Prostate gland (tissue), 2 donors: ENCODE measurements at places on chromosomes 2 and 18.

GRCh38 chr2:6421138-6421730 lies 444.5 kb downstream of the CMPK2 start:
- H3K4me3 ChIP-seq: no peak overlapping the region
- H3K27me3 ChIP-seq: no peaks in the 10 kb centered on the region
- H3K27ac ChIP-seq: no peak overlapping the region
- no peaks in the 10 kb centered on the region for H3K4me1 ChIP-seq
- no peaks in the 10 kb centered on the region for H3K36me3 ChIP-seq

- no peak overlapping the region for H3K27ac ChIP-seq
- H3K4me3 ChIP-seq: no peak overlapping the region
- no peaks in the 10 kb centered on the region for H3K27me3 ChIP-seq
- DNase-seq: no peak
These were observed 431.3 kb downstream of the TSN start for GRCh38 chr2:122186761-122187222.

- H3K36me3 ChIP-seq: no peaks in the 10 kb centered on the region
- no peaks in the 10 kb centered on the region for H3K27me3 ChIP-seq
- no peak for DNase-seq
- no peak overlapping the region for H3K4me3 ChIP-seq
These were observed 10.9 kb upstream of the MYOM1 start for GRCh38 chr18:3230401-3231334.

DNA sequence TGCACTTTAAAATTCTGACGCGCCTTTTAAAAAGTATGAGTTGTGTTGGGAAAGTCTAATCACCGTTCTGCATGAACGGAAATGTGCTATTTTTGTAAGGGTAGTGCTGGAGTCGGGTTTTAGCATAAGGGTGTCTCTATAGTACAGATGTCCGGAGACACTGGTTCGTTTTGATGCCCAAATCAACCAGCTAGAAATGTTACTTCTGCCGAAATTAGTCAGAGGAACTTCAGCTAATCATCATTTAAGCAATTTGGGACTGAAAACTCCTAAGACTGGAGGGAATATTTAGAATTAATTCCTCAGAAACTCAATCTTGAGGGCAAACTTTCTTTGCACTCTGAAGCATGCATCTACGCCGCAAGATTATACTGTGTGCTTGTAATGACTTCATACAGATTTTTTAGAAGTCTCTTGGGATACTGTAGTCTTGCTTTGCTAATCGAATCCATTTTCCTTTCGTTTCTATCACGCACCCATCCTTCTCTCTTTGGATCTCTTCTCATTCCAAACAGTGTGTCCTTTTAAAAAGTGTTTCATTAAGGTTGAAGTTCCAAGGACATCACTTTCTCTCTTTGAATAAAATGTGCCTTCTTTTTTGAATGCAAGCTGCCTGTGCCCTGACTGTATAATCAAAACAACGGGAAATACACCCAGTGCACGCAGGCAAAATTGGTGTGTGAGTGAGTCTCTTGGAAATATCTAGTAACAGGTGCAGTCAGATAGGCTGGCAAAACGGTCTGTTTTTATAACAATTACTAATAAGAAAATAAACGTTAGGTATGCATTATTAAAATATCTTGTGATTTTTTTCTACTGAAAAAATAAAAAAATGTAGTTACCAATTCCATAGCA lies 270.9 kb upstream of the TCF4 start:
- DNase-seq: no peak
- no peaks in the 10 kb centered on the region for H3K27me3 ChIP-seq
- H3K4me1 ChIP-seq: no peaks in the 10 kb centered on the region
- H3K27ac ChIP-seq: no peak overlapping the region
- no peak overlapping the region for H3K4me3 ChIP-seq

DNA sequence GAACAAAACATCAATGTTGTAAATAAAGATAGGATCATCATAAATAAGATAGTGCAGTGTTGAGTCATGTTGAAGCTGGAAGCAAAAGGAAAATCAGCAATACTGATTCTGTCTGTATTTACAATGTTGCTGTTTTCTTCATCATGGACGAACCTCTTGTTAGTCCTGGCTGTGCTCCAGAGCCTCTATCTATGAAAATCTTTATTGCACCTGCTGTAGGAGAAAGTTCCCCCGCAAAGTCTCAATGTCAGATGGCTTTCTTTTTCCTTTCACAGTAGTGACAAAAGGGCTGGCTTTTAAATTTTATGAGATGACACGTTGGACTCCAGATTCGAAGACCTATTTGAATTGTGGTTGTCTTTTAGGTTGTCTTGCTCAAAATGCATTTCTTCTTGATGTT lies 98.5 kb upstream of the LRRTM1 start:
- no peaks in the 10 kb centered on the region for H3K4me1 ChIP-seq
- DNase-seq: no peak
- no peaks in the 10 kb centered on the region for H3K27me3 ChIP-seq
- H3K36me3 ChIP-seq: no peaks in the 10 kb centered on the region
- no peak overlapping the region for H3K4me3 ChIP-seq

GRCh38 chr2:45343251-45344017 lies 267.6 kb downstream of the SRBD1 start:
- no peaks in the 10 kb centered on the region for H3K36me3 ChIP-seq
- no peak overlapping the region for H3K27ac ChIP-seq
- H3K4me1 ChIP-seq: no peaks in the 10 kb centered on the region
- no peaks in the 10 kb centered on the region for H3K27me3 ChIP-seq

GRCh38 chr2:69222953-69223658 lies 163.9 kb downstream of the GFPT1 start:
- no peaks in the 10 kb centered on the region for H3K4me1 ChIP-seq
- H3K36me3 ChIP-seq: no peaks in the 10 kb centered on the region
- peaks cover 2% of the 10 kb centered on the region for H3K27me3 ChIP-seq
- H3K27ac ChIP-seq: no peak overlapping the region
- H3K4me3 ChIP-seq: no peak overlapping the region
- DNase-seq: no peak

DNA sequence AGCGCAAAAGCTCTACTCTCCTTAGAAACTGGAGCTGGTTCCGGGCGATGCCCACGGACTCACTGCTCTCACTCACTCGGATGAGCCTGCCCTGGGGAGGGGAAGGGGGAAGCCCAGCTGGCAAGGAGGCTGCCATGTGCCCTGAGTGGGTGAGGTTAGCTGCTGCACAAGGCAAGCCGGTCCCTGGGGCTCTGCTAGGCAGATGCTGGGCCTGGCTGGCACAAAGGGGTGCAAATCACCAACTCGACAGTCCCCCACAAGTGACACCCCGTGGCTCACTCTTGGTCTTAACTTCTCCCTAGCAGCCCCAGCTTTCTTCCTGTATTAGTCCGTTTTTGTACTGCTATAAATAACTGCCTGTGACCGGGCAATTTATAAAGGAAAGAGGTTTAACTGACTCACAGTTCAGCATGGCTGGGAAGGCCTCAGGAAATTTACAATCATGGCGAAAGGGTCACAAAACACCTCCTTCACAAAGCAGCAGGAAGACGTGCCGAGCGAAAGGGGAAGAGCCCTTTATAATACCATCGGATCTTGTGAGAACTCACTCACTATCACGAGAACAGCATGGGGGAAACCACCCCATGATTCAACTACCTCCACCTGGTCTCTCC lies 33.2 kb downstream of the ADCY3 start:
- H3K27me3 ChIP-seq: no peaks in the 10 kb centered on the region
- no peak for DNase-seq
- H3K4me1 ChIP-seq: no peaks in the 10 kb centered on the region
- no peak overlapping the region for H3K4me3 ChIP-seq
- H3K27ac ChIP-seq: peak overlapping the region; percentile 44

GRCh38 chr2:238180554-238180953 lies 21.8 kb downstream of the ERFE start:
- H3K4me3 ChIP-seq: no peak overlapping the region
- H3K27ac ChIP-seq: no peak overlapping the region
- no peak for DNase-seq
- no peaks in the 10 kb centered on the region for H3K4me1 ChIP-seq
- peaks cover 20% of the 10 kb centered on the region for H3K36me3 ChIP-seq

DNA sequence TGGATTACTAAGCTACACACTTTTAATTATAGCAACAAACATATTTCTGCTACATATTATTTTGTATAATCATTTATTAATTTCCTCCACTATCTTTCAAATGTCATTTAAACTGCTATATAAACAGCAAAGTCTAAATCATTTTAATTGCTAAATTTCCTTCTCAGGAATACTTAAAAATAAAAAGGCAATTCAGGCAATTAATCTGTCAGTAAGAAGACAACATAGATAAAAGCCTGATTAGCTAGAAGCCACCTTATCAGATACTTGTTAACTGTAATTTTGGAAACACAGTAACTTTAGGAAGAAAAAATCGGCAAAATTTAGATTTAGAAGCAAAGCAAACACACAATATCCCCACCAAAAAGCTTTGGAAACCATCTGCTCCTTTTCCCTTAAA lies 188.2 kb upstream of the ZNF804A start:
- no peaks in the 10 kb centered on the region for H3K4me1 ChIP-seq
- no peaks in the 10 kb centered on the region for H3K27me3 ChIP-seq
- H3K4me3 ChIP-seq: no peak overlapping the region
- H3K36me3 ChIP-seq: no peaks in the 10 kb centered on the region
- DNase-seq: no peak

DNA sequence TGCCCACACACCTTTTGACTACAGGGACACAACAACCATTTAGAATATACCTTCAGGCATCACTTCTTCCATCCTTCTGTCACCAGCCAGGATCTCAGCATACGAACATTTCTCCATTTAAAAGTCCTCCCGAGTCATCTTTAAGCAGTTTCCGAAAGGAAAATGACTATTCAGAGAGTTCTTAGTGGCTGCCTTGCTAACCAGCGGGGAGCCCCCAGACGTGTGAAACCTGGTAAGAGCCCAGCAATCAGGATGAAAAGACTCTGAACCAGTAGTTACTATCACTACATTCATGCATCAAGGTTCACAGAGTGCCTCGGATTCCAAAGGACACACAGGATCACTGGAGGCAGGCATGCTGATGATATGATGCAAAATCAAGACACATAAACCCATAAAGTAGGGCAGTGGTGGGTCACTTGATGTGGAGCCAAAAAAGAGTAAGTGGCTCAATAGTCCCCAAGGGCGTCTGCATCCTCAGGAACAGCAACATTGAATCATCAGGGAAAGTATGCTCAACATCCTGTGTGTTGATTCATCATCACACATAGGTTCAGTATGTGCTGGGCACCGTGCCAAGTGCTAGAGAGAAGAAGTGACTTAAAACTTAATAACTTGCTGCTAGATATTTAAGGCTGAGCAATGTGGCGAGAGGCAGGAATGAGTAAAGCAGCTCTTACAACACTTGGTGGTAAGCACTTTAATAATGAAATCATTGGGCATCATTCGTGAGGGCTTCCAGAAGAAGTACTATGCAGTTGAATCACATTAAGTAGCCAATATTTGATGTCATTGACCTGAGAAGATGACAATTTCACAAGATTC lies 4.4 kb downstream of the CCL20 start:
- H3K4me3 ChIP-seq: no peak overlapping the region
- H3K36me3 ChIP-seq: no peaks in the 10 kb centered on the region
- H3K27me3 ChIP-seq: no peaks in the 10 kb centered on the region
- DNase-seq: peak; percentile 50
- no peaks in the 10 kb centered on the region for H3K4me1 ChIP-seq
- H3K27ac ChIP-seq: no peak overlapping the region

DNA sequence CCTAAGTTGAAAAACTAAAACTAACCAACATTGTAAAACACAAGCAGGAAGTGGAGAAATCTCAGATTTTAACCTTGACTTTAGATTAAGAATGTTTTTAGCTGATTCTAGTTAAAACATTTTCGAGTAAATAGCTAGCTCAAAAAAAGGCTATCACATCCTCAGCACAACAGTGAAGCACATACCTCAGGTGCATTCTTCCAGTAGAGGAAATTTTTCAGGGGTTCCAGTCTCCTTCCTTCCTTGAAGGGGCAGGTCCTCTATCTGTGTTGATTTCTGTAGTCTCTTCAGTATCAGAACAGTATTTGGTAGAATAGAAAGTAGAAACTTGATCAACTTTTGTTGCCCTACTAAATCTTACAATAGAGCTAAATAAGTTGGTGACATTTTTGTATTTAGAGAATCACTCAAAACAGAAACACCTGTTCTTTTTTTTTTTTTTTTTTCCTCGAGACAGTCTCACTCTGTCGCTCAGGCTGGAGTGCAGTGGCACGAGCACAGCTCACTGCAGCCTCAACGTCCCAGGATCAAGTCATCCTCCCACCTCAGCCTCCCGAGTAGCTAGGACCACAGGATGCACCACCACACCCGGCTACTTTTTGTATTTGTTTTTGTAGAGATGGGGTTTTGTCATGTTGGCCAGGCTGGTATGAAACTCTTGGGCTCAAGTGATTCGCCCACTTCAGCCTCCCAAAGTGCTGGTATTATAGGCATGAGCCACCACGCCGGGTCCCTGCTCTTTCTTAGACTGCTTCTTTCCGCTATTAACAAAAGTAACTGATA lies 6.9 kb upstream of the GPR155 start:
- no peaks in the 10 kb centered on the region for H3K27me3 ChIP-seq
- no peak overlapping the region for H3K4me3 ChIP-seq
- no peaks in the 10 kb centered on the region for H3K4me1 ChIP-seq

DNA sequence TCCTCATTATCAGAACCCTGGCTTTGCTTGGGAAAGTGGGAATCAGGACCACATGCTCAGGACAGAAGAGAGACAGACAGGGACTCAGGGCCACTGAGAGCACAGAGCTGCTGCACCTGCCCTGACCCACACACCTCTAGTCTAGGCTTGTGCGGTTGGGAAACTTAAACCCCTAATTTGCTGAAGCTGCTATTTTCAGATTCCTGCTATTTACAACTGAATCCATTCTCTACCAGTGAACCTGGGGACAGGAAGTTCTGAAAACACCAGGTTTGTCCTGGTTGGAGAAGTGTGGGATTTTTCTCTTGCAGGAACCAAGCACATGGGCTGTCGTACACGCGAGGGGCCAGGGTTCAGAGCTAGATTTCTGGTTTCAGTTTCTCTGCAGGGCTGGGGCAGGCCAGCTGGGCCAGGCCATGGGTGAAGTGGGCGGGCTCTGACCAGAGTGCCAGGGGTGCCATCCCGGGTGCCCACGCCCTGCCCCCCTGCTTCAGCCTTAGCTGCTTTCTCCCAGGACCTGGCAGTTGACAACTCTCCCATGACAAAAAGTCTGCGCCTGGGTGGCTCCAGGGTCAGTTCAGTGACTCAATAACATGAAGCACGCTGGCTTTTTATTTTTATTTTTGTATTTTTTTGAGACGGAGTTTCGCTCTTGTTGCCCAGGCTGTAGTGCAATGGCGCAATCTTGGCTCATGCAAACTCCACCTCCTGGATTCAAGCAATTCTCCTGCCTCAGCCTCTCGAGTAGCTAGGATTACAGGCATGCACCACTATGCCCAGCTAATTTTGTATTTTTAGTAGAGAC lies 51.3 kb upstream of the SLC1A4 start:
- no peaks in the 10 kb centered on the region for H3K27me3 ChIP-seq
- H3K4me3 ChIP-seq: no peak overlapping the region
- no peaks in the 10 kb centered on the region for H3K36me3 ChIP-seq

- no peak overlapping the region for H3K27ac ChIP-seq
- no peaks in the 10 kb centered on the region for H3K27me3 ChIP-seq
- H3K36me3 ChIP-seq: no peaks in the 10 kb centered on the region
- DNase-seq: no peak
- H3K4me3 ChIP-seq: no peak overlapping the region
- no peaks in the 10 kb centered on the region for H3K4me1 ChIP-seq
These were observed 26.5 kb upstream of the RFX8 start for GRCh38 chr2:101501443-101501842.
